ENCODE measurements at places on chromosomes 16 and 17.
A peak's percentile ranks its signal among the peaks of the same experiment; 100 is the strongest.

GRCh38 chr16:11374255-11374654, 29.0 kb downstream of the RMI2 start:
- H3K27me3 ChIP-seq = no peaks in the 10 kb centered on the region
- no peaks in the 10 kb centered on the region for H3K4me1 ChIP-seq
- no peak overlapping the region for H3K27ac ChIP-seq
- no peak overlapping the region for H3K4me3 ChIP-seq
- no peak for DNase-seq

- H3K4me3 ChIP-seq = no peak overlapping the region
- no peaks in the 10 kb centered on the region for H3K4me1 ChIP-seq
- H3K36me3 ChIP-seq = no peaks in the 10 kb centered on the region
- no peaks in the 10 kb centered on the region for H3K27me3 ChIP-seq
- no peak for DNase-seq
- no peak overlapping the region for H3K27ac ChIP-seq
Measured at GRCh38 chr17:51359055-51359454, 98.7 kb downstream of the UTP18 start.

GRCh38 chr17:30422171-30422570, 43.4 kb downstream of the CPD start:
- H3K36me3 ChIP-seq = peaks cover 8% of the 10 kb centered on the region
- H3K4me3 ChIP-seq = no peak overlapping the region
- no peak overlapping the region for H3K27ac ChIP-seq
- no peaks in the 10 kb centered on the region for H3K4me1 ChIP-seq
- DNase-seq = no peak
- no peaks in the 10 kb centered on the region for H3K27me3 ChIP-seq

DNA sequence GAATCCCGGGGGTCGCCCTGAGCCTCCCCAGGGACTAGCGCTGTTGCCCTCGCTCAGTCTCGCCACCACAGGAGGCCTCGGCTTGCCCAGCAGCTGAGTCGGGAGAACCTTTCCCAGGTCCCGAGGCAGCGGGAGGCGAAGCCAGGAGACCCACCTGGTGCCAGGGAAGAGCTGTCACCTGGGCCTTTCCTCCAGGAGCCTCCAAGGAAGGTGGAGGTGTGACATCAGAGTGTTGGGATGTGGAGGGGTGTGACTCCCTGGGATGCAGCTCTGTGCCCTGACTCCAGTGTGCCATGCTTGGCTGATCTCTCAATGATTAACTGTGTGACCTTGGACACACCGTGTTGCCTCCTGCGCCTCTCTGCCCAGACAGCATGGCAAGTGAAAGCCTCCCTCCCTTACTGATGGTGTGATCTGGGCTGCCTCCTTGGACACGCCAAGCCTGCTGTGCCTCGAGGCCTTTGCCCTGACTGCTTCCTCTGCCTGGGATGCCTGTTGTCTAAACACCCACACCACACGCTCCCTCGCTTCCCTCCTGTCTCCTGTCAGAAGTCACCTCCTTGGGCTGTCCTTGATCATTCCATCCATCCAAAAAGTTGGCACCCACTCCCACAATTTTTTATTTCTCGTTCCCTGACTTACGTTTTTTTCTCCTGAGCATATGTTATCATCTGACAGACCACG, 88.0 kb downstream of the CMIP start:
- H3K27me3 ChIP-seq = no peaks in the 10 kb centered on the region
- H3K27ac ChIP-seq = no peak overlapping the region
- no peak for DNase-seq
- peaks cover 5% of the 10 kb centered on the region for H3K36me3 ChIP-seq
- no peak overlapping the region for H3K4me3 ChIP-seq
- H3K4me1 ChIP-seq = no peaks in the 10 kb centered on the region

- H3K36me3 ChIP-seq = no peaks in the 10 kb centered on the region
- no peak for DNase-seq
- no peak overlapping the region for H3K27ac ChIP-seq
- H3K4me1 ChIP-seq = peaks cover 8% of the 10 kb centered on the region
- no peak overlapping the region for H3K4me3 ChIP-seq
Measured at GRCh38 chr17:77530591-77530990, 389.8 kb downstream of the SEC14L1 start.

DNA sequence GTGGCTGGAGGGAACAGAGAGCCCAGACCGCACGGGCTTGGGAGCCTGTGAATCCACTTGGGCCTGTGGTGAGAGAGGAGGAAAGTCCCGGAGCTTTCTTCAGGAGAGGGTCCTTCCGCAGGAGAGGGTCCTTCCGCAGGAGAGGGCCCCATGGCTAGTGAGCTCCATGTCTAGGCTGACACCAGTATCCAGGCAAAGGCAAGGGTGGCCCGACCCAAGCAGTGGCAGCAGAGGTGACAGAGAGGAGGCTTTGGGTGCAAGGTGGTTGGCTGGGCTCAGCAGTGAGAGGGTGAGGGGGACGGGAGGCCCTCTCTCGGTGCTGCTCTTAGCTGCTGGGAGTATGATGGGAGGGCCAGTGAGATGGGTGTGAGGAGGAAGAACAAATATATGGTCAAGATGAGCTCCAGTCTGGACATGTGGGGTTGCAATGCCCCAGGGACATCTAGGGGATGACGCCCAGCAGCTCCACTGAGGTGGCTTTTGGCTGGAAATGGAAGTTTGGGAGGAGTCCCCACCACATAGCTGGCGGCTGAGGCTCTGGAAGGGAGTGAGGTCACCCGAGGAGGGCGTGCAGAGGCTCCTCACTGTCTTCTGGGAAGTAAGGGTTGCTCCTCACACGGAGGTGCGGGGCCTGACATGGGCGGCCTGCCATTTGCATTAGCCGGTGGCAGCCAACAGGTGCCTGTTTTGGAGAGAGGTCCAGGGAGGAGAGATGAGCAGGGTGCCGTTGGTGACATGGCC, 2.3 kb upstream of the HSD3B7 start:
- no peaks in the 10 kb centered on the region for H3K27me3 ChIP-seq
- no peak for DNase-seq
- peaks cover 46% of the 10 kb centered on the region for H3K36me3 ChIP-seq
- H3K27ac ChIP-seq = no peak overlapping the region
- H3K4me3 ChIP-seq = no peak overlapping the region
- peaks cover 2% of the 10 kb centered on the region for H3K4me1 ChIP-seq

GRCh38 chr17:28230011-28230410, 89.0 kb upstream of the TMEM97 start:
- H3K27me3 ChIP-seq = peaks cover 20% of the 10 kb centered on the region
- H3K4me1 ChIP-seq = peaks cover 4% of the 10 kb centered on the region
- no peaks in the 10 kb centered on the region for H3K36me3 ChIP-seq
- no peak for DNase-seq
- no peak overlapping the region for H3K4me3 ChIP-seq

- H3K36me3 ChIP-seq = peaks cover 15% of the 10 kb centered on the region
- H3K27ac ChIP-seq = no peak overlapping the region
- H3K27me3 ChIP-seq = no peaks in the 10 kb centered on the region
- peaks cover 27% of the 10 kb centered on the region for H3K4me1 ChIP-seq
- no peak for DNase-seq
Measured at GRCh38 chr17:32493976-32494513, 7.3 kb downstream of the CDK5R1 start.

DNA sequence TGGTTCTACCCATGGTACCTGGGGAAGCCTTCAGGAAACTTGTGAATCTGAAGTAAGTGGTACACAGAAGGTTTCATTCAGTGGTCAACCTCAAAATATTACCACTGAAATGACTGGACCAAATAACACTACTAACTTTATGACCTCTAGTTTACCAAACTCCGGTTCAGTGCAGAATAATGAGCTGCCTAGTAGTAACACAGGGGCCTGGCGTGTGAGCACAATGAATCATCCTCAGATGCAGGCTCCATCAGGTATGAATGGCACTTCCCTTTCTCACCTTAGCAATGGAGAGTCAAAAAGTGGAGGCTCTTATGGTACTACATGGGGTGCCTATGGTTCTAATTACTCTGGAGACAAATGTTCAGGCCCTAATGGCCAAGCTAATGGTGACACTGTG, 55.9 kb upstream of the SLC5A11 start:
- no peaks in the 10 kb centered on the region for H3K27me3 ChIP-seq
- no peak overlapping the region for H3K27ac ChIP-seq
- H3K36me3 ChIP-seq = peaks cover 38% of the 10 kb centered on the region
- H3K4me3 ChIP-seq = no peak overlapping the region
- no peak for DNase-seq

DNA sequence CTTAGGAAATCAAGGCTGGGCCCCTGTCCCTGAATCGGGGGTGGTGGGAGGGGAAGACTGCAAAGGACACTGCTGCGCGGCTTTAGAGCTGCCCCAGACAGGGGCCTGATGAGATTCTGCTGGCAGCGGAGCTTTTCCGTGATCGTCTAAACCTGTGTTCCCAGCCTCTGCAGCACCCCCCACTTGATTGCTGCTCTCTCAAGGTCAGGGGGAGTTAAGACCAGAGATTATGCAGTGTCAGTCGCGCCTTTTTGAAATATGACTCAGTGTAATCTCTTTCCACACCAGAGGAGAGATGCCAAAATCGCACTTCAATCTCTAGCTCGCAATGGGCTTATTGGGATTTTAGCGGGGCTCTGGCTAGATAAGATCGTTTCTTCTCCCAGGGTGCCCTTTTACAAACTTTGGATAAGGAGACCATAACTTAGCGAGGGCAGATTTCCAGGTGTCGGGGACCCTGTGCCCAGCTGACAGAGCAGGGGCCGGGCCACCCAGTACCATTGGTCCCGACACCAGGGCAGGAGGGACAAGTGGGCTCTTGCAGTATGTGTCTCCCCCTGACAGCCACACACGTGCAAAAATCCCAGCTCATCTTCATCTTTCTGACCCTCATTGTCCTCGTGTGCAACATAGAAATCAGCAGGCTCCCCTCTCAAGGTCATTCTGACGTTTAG, 87.0 kb downstream of the IRX3 start:
- H3K4me1 ChIP-seq = no peaks in the 10 kb centered on the region
- H3K27ac ChIP-seq = no peak overlapping the region
- H3K4me3 ChIP-seq = no peak overlapping the region
- DNase-seq = no peak

DNA sequence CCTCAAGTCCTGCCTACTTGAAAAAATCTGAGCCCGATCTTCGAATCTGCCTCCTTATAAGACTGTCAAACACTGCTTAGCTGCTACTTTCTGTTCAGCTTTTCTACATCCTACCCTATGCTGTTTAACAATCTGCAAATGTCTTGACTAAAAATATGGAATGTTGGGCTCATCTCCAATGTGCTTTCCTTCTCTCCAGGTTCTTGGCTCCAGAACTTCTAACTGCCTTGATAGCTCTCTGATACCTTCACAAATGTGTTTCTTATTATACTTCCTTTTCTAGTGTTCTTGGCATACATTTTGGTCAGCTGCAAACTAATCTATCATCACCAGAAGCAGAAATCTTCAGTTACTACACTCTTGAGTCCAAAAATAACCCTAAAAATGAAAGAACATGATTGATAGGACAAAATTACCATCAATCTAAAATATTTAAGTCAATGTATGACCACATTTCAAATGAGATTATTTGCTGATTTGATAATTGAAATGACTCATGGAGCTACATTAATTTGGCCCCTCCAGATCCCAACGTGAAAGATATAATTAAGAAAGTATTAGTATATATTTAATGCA, 372.3 kb upstream of the MON1B start:
- no peak for DNase-seq
- H3K4me1 ChIP-seq = no peaks in the 10 kb centered on the region
- H3K27me3 ChIP-seq = no peaks in the 10 kb centered on the region
- H3K4me3 ChIP-seq = no peak overlapping the region

DNA sequence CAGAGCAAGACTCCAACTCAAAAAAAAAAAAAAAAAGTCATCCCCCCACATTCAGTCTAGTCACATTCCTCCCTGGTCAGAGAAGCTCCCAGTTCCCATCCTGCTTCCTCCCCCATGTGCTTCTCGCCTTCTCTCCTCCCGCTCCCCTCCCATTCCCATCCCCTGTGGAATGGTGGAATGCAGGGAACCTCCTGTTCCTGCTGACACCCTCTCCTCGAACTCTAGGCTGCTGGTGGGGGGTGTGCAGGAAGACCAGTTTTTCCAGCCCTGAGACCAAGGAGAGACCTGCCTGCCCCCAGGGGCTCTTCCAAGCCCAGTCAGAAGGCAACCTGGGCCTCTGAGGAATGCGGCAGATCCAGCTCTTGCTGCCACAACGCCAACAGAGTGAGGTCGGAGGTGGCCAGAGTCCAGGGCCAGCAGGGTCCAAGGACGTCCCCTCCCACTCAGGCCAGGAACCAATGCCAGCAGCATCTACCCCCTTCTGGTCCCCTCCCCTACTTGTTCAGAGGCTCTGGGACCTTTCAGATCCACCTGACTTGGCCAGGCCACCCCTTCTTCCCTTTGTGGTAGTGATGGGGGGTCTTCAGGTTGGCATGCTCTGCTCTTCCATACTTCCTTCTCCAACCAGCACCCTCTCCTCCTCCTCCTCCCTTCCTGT, 39.3 kb upstream of the TAC4 start:
- H3K4me3 ChIP-seq = no peak overlapping the region
- no peaks in the 10 kb centered on the region for H3K4me1 ChIP-seq
- no peak overlapping the region for H3K27ac ChIP-seq
- DNase-seq = no peak
- H3K36me3 ChIP-seq = no peaks in the 10 kb centered on the region

DNA sequence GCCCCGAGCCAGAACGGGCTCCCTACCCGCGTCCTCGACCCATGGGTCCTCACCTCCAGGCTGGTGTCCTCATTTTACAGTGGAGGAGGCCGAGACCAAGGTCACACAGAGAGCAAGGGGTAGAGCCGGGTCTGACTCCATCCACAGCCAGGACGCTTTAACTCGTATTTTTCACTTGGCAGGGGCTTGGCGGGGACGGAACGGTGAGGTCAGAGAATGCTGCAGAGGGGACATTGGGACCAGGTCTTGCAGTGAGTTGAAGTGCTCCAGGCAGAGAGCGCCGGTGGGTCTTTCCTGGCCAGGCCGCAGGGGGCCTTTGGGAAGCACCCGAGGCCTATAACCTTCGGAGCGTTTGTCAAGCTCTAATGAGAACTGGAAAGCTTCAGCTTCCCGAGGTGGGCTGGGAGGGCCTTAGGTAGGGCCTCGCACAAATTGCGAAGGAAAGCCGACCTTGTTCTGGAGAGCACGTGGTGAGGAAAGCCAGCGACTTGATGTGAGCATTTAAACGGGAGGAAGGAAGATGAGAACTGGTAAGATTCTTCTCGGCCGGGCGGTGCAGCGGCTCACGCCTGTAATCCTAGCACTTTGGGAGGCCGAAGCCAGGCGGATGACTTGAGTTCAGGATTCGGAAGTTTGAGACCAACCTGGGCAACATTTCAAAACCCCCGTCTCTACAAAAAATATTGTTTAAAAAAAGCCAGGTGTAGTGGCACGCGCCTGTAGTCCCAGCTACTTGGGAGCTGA, 908 bp upstream of the CLUH start:
- H3K27me3 ChIP-seq = no peaks in the 10 kb centered on the region
- no peak for DNase-seq
- peaks cover 18% of the 10 kb centered on the region for H3K4me1 ChIP-seq
- H3K4me3 ChIP-seq = peak overlapping the region; percentile 74
- H3K27ac ChIP-seq = peak overlapping the region; percentile 36
- H3K36me3 ChIP-seq = no peaks in the 10 kb centered on the region

DNA sequence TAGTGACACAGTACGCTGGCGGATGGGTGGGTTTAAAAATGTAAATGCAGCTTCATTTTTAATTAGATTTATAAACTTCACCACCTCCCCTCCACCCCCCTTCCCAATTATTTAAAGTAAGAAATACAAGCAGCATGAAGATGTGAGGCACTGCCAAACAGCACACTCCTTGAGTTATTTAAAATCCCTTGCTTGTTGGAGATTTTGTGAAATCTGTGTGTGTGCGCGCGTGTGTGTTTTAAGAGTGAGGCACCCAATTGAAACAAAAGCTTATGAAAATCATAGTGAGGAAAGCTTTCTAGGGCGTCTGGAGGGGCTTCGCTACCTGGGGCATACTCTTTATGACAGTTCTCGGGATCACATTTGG, 219.6 kb upstream of the IRX3 start:
- no peak overlapping the region for H3K27ac ChIP-seq
- no peak for DNase-seq
- H3K4me3 ChIP-seq = no peak overlapping the region
- no peaks in the 10 kb centered on the region for H3K27me3 ChIP-seq
- no peaks in the 10 kb centered on the region for H3K4me1 ChIP-seq
- H3K36me3 ChIP-seq = no peaks in the 10 kb centered on the region
